Fibroblast of gingiva (primary cell): ENCODE measurements at places on chromosomes 5 and 9.

- DNase-seq, result peak; percentile 31
These were observed 14.0 kb upstream of the GLRX start for GRCh38 chr5:95836544-95836943.

GRCh38 chr5:72921886-72922285, 34.0 kb upstream of the FCHO2 start:
- DNase-seq, result no peak

- DNase-seq, result no peak
These were observed 3.0 kb downstream of the DENND1A start for GRCh38 chr9:123926941-123927340.

DNA sequence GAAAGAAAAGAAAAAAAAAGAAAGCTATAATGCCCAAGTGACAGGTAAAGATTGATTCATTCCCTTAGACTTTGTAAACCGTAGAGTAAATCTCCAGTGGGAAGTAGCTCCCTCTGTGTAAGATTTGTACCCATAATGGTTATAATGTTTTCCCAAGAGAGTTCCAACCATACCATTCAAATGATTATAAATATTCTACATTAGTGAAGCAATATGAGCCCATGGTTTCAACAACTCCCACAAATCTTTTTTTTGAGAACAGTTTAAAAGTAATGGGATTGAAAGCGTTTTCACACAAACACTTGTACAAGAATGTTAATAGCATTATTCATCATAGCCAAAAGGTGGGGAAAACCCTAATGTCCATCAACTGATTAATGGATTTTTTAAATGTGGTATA, 58.0 kb downstream of the GRAMD2B start:
- peak; percentile 43 for DNase-seq

- DNase-seq, result peak; percentile 50
These were observed 33.8 kb downstream of the TGFBI start for GRCh38 chr5:136062366-136063274.

DNA sequence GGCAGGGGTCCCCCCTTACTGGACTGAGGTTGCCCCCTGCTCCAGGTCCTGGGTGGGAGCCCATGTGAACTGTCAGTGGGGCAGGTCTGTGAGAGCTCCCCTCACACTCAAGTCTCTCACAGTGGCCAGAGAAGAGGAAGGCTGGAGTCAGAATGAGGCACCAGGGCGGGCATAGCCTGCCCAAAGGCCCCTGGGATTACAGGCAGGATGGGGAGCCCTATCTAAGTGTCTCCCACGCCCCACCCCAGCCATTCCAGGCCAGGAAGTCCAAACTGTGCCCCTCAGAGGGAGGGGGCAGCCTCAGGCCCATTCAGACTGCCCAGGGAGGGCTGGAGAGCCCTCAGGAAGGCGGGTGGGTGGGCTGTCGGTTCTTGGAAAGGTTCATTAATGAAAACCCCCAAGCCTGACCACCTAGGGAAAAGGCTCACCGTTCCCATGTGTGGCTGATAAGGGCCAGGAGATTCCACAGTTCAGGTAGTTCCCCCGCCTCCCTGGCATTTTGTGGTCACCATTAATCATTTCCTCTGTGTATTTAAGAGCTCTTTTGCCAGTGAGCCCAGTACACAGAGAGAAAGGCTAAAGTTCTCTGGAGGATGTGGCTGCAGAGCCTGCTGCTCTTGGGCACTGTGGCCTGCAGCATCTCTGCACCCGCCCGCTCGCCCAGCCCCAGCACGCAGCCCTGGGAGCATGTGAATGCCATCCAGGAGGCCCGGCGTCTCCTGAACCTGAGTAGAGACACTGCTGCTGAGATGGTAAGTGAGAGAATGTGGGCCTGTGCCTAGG, at the start of gene CSF2:
CSF2 (plus strand) TSS at position 559 of the 783 bp plus-strand sequence; CDS start at position 594, 35 bp downstream.
- DNase-seq, result no peak

DNA sequence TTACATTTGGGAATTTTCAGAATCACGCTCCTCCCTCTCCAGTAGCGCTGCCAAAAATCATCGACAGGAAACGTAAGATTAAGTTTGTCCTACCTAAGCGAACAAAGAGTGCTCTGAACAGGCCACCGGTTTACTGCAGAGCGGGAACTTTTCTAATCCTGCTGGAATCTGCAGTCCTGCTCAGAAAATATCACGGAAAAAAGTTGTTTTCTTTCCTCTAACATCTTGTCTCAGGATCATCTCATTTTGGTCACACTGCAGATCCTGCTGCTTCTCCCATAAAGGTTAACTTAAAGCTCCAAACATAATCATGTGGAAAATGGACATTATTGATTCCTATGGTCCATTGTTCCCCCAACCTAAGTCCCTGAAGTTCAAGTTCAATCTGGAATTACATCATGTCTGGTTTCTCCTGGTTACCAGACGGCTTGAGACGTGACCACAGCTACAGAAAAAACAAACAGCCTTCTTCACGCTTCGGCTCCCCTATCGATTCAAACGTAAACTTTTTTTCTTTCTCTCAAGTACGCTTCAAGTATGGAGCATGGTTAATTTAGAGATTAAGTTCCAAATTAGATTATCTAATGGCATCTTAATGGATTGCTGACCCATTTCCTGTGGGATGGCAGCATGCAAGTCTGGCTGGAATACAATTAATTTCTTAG, 217.6 kb downstream of the NFIB start:
- peak; percentile 27 for DNase-seq

DNA sequence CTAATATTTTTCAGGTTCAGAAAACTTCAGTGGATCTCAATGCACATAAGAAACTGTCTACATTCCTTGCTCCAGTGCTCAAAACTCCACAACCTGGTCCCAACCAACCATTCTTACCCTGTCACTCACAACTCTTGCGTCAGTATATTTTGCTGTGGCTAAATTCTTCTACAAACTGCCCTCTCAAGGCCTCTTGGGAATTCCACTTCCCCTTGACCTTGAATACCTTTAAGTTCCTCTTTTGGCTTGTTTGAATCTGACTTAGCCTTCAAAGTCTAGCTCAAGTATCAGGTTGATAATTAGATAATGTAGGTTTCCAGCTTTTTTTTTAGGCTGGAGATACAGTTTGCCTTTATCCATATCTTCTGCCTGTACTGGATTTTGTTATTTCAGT, 128.3 kb downstream of the SLF1 start:
- no peak for DNase-seq

DNA sequence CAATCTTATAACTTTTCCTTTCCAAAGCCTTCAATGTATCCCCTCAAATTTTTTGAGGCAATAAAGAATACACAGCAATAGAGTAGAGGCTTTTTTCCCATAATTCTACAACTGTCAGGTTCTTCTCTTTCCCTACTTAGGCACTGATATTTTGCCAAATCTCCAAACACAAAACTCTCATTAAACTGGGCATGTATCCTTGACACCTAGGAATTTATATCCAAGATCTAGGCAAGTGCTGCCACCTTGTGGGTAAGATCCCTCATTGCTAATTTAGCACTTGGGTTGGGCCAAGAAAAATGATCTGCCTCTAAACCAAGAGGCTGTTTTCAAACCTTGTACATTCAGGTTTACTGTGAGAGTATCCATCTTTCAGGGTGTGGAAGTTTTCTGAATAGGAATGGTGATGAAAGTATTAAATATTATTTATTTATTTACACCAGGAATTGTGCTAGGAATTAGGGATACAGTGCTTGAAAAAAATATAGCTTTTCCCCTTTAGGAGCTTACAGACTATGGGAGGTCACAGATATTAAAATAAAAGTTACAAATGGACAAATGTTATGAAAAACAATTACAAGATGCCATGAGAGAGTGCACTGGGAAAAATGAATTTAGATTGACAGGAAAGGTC, 17.6 kb downstream of the TSTD2 start:
- DNase-seq, result peak; percentile 40

- no peak for DNase-seq
These were observed at the start of gene KIF12 for GRCh38 chr9:114098936-114099668. Gene KIF12 (minus strand): TSS chr9:114099292. CDS start chr9:114099276, 16 bp downstream.
